Fibroblast of upper back skin (primary cell): ENCODE measurements at places on chromosomes 3 and 15.

GRCh38 chr3:64815789-64816188 lies 128.0 kb upstream of the ADAMTS9 start:
- DNase-seq = no peak

GRCh38 chr3:7692866-7693265 lies 808.8 kb upstream of the LMCD1 start:
- DNase-seq = no peak

GRCh38 chr3:143011705-143012104 lies 10.3 kb downstream of the U2SURP start:
- no peak for DNase-seq

- no peak for DNase-seq
Observed at GRCh38 chr15:54131410-54131809, 153.2 kb downstream of the UNC13C start.

- DNase-seq = peak; percentile 94
Observed at GRCh38 chr3:133570139-133570936, 3.1 kb upstream of the CDV3 start.

DNA sequence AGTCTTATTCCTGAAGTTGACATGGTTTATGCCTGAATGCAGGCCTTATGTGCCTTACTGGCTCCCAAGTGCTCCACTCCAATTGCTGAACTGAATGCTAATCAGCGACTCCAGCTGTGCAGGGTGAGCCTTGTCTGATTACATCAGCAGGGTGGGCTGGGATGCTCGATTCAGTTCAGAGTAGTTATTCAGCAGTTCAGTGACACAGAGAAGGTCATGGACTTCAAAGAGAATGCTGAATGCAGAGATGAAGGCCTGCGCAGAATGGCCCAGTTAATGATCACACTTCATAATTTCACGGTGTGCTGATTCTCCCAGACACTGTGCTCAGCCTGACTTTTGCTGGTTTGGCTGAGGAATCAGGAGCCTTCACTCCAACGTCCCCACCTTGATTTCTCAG lies 63.6 kb downstream of the CLDN1 start:
- no peak for DNase-seq

DNA sequence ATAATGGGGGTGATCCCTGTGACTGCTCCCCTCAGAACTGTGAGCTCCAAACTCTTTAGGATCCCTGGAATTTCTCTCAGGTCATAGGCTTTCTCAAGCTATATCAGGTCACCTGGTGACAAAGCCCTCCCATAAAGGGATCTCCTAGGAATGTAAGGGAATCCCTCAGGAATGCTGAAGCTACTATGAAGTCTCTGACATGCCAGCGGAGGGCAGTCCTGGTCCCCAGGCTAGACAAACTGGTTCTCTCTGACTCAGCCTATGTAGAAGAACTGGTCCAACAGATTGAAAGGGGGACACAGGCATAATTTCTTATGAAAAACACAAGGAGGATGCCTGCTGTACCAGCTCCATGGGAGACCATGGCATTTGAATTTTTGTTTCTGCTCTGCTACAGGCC lies 6.7 kb downstream of the LPCAT4 start:
- DNase-seq = no peak

DNA sequence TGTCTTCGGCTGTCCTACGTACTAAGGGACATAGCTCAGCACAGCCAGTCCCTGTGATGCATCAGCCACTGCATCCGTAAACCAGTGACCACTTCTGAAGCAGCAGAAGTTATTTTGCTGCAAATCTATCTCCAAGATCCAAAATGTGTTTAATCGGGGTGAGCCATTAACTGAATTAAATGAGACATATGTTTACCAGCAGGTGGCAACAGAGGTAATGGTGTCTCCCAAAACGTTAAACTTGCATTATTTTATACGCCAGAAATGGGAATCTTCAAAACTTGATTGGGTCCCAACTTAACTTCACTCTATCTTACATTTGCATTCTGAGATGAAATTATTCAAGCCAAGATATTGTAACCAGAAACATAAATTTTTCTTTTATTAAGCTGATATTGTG lies 75.3 kb upstream of the BOC start:
- DNase-seq = peak; percentile 40

GRCh38 chr15:34292621-34293020 lies 45.0 kb downstream of the SLC12A6 start:
- DNase-seq = no peak

GRCh38 chr3:73753985-73754384 lies 129.2 kb upstream of the PDZRN3 start:
- DNase-seq = no peak

DNA sequence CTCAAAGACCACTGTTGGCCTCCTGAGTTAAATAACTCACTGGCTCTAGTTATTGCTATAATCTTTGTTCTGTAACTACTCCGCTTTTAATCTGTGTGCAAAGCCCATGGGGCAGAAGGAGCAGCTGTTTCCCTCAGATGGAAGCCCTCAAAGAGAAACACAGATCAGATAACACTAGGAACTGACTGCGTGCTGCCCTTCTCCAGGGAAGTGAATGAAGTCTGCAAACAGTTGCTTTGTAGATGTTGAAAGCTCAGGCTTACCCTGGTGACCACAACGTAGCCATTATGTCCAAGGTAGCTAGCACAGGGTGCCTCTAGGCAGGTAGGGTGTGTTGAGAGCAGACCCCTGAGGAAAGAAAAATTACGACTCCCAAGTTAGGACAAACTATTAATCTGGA lies 152.3 kb upstream of the STAC start:
- DNase-seq = peak; percentile 29

DNA sequence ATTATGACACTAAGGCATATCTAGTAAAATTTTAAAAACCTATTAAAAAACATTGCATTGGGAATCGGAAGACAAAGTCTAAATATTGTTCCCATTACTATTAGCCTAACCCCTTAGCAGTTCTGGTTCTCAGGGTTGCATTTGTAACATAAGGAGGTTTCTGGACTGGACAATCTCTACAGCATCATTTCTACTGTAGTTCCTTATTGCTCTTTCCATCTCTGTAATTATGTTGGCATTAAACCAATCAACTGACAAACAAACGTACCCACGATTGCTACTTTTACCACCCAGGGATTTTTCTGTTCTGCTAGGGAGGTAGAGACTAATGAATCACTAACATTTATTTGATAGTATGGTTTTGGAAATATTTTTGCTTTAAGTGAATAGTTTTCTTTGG lies 190.8 kb downstream of the CBLB start:
- DNase-seq = no peak

- no peak for DNase-seq
Observed at GRCh38 chr15:83290236-83290635, 5.8 kb upstream of the BNC1 start.

GRCh38 chr3:71194785-71195184 lies 388.7 kb downstream of the FOXP1 start:
- no peak for DNase-seq

- DNase-seq = no peak
Observed at GRCh38 chr15:100276506-100276905, 65.3 kb downstream of the ADAMTS17 start.

- DNase-seq = no peak
Observed at GRCh38 chr3:99758502-99759177, 59.0 kb upstream of the CMSS1 start.

DNA sequence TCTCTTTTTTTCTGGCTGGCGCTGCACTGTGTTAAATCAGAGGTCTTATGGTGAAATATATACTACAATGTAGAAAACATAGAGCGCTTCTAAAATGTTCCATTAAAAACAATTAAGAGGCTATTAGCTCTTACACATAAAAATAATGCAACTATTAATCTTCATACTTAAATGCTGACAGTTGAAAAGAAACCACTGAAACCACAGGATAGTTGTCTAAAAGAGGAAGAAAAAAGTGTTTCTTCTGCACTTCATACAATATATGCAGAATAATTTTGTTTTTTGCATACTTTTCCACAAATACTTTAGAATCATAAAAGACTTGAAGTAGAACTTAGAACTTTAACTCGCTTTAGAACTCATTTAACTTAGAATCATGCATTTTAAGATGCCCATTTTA lies 170.5 kb downstream of the PYDC2 start:
- DNase-seq = no peak

DNA sequence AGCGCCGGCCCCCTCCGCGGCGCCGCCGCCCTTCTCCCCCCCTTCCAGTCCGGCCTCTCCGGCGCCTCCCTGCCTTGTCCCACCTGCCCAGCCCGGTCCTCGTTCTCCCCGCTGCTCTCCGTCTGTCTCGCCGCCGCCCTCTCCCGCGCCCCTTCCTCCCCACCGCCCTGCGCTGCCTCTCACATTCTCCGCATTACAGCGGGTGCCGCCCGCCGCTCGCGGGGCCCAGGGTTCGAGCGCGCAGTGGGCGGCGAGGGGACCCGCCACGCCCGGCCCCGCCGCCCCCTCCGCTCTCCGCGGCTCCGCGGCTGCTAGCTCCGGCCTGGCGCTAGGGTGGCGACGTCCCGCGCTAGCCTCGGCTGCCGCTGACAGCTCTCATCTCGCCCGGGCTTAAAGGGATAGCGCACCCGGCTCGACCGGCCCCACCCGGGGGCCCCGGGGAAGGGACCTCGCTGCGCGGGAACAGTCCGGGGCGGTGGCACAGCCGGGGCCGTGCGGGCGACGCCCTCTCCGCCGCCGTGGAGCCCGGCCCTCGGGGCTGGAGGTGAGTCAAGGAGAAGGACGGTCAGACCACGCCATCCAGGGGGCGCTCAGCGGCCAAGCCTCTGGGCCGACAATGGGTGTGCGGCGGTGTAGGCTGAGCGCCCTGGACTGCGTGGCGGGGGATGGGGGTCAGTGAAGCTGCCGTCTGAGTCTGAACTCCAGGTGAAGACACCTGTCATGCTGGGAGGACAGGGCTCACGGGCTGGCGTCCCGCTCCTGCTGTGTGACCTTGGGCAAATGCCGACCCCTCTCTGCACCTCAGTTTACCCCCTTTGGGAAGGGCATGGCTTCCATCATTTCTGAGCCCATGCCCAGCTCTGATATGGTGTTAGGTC lies 187.4 kb upstream of the LINGO1 start:
- no peak for DNase-seq

- no peak for DNase-seq
Observed at GRCh38 chr15:96583671-96584070, 253.2 kb downstream of the NR2F2 start.

DNA sequence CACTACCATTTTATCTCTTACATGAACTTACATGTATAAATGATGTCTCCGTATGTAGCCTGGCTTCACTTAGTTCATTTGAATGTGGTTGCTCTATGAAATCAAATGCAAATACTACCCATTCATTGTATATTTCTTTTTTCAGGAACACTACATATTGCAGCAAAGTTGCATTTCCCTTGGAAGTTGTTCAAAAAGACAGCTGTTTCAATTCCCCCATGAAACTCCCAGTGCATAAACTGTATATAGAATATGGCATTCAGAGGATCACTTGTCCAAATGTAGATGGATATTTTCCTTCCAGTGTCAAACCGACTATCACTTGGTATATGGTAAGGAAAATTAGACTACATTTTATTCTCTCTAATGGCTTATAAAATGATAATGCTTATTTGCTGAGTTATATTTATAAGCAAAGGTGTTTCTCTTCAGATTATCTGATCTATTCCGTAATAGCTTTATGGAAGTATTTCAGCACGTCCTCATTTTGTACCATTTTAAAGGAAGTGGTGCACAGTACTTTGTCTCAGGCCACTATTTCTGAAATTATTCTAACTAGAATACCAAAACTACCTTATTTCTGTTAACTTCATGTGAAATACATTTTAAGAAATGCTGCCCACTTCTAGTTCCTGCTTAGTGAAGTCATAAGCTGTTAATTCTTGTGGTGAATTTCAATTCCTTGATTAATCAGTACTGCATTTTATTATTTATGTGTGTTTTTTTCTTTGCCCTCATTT lies 95.1 kb downstream of the IL1RAP start:
- DNase-seq = peak; percentile 34

DNA sequence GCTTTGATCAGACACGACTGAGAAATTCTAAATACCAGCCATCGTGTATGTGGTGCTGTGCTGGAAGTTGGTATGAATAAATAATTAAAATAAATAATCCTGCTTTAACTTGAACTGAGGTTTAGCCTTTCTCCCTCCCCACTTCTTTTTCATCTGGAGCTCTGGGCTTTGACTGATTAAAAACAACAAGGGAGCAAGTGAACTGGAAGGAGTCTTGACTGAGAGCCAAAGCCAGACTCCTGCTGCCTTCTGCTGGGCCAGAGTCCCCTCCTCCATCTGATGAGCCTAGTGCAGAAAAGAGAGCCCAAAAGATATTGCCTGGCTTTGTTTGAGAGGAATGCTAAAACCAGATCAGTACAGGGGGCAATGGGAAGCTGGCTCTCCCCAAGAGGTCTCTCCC lies 96.0 kb downstream of the CCNL1 start:
- DNase-seq = peak; percentile 46

- peak; percentile 79 for DNase-seq
Observed at GRCh38 chr3:30042274-30042859, 564.0 kb upstream of the TGFBR2 start.

- peak; percentile 24 for DNase-seq
Observed at GRCh38 chr3:72008226-72008996, 223.5 kb upstream of the PROK2 start.

GRCh38 chr3:42936157-42936981 lies 30.4 kb downstream of the ZNF662 start:
- DNase-seq = peak; percentile 62

- DNase-seq = peak; percentile 81
Observed at GRCh38 chr3:98980915-98981596, 79.6 kb upstream of the DCBLD2 start.

- no peak for DNase-seq
Observed at GRCh38 chr3:127172211-127172610, 20.7 kb upstream of the PRR23E start.

GRCh38 chr3:115470254-115470653 lies 153.1 kb upstream of the GAP43 start:
- no peak for DNase-seq

DNA sequence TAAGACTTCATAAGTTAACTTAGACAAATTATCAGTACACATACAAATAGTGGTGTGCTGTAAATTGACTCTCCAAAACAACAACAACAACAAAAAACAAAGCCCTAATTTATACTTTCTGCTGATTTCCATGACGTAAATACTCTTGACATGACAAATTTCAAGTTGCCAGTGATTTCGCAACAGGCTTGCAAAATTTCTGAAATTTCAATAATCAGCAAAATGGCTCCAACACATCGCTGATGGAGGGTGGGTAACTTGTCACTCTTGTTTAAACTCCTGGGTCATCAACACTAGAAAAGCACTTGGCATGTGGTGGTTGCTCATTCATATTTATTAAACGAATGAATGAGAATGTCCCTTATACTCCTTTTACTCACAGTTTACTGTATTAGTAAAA lies 205.2 kb upstream of the SATB1 start:
- no peak for DNase-seq

- DNase-seq = peak; percentile 78
Observed at GRCh38 chr3:44893097-44893496, 18.7 kb downstream of the TGM4 start.
